Fibroblast of skin of right biceps (primary cell): ENCODE measurements at places on chromosomes 1 and 21.
A peak's percentile ranks its signal among the peaks of the same experiment; 100 is the strongest.

DNA sequence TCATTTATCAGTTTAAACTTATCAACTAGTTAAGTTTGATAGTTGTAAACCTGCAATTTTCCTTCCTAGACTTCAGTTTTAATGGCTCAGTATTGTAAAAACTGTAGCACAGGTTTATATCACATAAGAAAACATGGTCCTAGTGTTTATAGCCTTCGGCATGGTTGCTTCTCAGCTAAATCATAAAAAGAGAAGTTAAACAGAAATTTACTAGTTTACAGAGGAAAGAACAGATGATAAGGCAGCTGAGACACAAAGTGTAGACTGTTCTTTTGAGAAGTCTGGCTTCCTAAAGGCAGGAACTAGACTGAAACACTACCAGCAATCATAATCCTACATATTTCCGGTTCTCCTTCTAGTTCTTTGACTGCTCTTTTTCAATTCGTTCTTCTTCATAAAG lies 39.8 kb downstream of the WNT2B start:
- no peak for DNase-seq

- no peak for DNase-seq
Observed at GRCh38 chr1:67941746-67942145, 108.5 kb upstream of the GNG12 start.

DNA sequence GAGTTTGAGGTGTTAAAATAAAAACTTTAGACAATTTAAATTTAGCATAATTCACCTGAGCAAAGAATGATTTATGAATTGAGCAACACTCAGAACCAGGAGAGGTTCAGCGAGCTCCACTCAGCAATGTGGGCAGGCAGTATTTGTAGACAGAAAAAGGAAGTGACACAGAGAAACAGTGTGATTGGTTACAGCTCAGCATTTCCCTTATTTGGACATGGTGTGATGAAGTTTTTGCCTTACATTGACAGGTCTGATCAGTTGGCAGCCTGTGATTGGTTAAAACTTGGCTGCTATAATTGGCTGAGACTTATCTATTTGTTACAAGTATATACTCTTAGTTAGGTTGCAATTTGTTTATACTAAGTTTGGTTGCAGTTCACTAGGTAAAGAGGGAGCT lies 621.2 kb upstream of the PRMT6 start:
- no peak for DNase-seq

GRCh38 chr1:21782349-21782867 lies 541 bp downstream of the USP48 start:
- DNase-seq = peak; percentile 60

GRCh38 chr1:41823471-41823870 lies 95.3 kb downstream of the HIVEP3 start:
- DNase-seq = peak; percentile 62

GRCh38 chr21:44875316-44875700 lies 1.8 kb upstream of the PTTG1IP start:
- DNase-seq = no peak

DNA sequence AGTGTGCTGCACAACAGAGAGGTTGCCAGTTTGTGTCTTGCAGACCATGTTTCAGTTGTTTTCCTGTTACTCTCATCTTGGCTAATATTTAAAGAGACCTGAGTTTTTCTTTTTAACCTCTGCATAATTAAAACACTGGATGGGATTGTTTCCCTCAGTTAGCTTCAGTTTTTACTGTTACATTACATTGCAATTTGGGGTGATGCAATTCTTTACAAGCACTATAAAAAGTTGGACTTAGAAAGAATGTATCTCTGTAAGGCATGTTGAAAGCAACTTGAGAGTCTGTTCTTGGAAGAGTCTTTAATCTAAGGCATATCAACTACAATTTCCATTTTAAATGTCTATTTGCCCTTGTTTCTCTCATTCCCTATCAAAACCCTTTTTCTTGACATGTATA lies 99.1 kb downstream of the DNM3 start:
- DNase-seq = peak; percentile 10

DNA sequence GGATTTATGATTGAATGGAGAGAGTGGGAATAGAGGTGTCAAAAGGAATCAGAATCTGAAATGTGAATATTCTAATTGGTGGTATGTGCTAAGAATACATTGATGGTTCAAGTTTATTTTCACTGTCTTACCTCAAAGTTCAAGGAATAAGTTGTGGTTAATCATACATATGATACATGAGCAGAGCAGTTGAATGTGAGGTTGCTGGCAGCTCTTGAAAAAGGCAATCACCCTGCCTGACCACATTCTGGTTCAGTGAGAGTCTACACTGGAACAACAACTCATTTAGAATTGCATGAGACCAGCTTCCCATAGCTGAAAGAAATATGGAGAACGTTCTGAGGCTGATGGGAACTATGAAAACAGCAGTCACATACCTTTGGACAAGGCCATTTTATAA lies 68.3 kb upstream of the ARHGAP29 start:
- DNase-seq = peak; percentile 80

DNA sequence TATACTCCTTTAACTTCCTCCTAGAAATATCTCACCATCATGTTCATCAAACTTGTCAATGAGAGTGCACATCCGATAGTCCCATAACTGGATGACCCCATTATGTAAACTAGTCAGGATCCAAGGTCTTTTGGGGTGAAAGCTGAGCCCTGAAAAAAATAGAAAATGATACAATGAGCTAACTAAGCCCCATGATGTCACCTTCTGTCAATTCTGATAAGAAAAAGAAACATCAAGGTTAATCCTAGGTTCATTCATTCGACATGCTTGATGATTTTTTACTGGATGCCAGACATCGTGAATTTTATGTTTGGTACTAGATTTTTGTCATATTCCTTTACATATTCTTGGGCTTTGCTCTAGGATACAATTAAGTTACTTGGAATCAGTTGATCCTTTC lies 2.9 kb downstream of the COPA start:
- no peak for DNase-seq

- DNase-seq = no peak
Observed at GRCh38 chr1:191752342-191752741, 405.9 kb upstream of the RGS18 start.

GRCh38 chr1:37666241-37666867 lies 26.0 kb upstream of the CDCA8 start:
- DNase-seq = no peak

- peak; percentile 87 for DNase-seq
Observed at GRCh38 chr1:56065729-56066128, 513.6 kb downstream of the PLPP3 start.

- DNase-seq = no peak
Observed at GRCh38 chr1:160243767-160244166, 18.6 kb downstream of the DCAF8 start.

GRCh38 chr1:100539836-100540536 lies 2.0 kb downstream of the GPR88 start:
- peak; percentile 24 for DNase-seq

DNA sequence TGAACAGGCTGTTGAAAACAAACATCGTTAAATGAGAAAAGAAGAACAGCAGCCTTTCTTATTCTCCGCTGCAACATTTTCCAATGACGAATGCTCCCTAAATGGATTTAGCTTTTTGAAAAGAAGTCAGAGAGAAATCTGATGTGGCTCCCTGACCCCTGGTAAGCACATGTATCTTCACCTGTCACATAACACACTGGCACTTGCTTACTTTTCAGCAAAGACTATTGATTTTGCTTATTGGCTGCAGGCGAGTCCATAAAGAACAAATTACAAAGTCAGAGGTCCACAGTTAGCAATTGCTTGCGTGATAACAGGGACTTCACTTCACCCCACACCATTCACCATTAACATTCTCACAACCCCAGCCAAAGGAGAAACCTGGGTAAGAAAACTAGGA lies 362.8 kb downstream of the GPATCH2 start:
- no peak for DNase-seq

DNA sequence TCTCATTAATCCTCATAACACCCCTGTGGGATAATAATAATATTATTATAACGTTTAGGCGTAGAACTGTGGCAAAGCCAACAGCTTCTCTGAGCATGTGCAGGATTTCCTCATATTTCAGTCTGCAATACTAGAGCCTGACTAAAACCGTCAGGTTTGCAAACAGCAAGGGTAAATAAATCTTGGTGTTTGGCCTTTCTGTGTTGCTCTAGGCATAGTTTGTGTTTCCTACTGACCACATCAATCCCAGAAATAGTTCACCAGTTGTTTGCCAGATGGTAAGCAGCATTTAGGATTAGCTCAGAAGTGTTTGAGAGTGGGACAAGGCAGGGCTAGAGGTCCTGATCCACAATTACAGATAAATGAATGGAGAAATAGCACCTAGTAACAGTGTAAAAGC lies 2.8 kb upstream of the KCNA3 start:
- DNase-seq = no peak

DNA sequence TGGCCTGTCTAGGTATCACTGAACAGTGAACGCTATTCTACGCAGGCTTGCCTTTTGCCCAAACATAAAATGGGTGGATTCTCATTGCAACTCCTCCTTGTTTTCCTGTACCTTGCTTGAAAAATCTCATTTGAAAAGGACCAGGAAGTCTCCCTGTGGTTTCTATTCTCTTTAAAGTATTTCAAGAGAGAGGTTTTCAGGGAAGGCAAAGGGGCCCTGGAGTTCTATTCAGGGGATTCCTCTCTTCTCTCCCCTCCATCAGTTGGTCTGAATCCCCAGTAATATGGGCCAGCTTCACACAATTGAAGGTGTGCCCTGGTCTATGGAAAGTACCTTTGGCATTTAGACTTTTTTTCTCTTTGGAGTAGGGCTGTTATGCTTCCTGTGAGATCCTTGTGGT lies 311.3 kb downstream of the RGS7 start:
- DNase-seq = no peak

DNA sequence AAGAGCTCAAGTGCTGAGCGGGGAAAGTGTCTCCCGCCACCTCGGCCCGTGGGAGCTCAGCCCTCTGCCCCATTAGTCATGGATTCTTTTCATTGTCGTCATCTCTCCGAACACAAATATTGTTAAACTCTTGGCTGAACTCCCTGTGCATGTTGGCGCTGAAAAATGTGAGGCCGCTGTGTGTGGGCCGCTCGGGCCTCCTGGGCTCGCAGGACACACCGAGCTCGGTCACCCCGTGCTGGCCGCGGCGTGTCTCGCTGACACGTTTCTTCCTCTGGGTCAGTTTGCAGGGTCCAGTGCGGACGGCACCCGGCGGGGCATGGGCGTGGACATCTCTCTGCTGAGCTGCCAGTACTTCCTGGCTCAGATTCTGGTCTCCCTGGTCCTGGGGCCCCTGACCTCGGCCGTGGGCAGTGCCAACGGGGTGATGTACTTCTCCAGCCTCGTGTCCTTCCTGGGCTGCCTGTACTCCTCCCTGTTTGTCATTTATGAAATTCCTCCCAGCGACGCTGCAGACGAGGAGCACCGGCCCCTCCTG lies 25.6 kb downstream of the SLC45A1 start:
- peak; percentile 96 for DNase-seq

- DNase-seq = peak; percentile 57
Observed at GRCh38 chr1:9542430-9542829, 3.2 kb downstream of the SLC25A33 start.

- peak; percentile 77 for DNase-seq
Observed at GRCh38 chr1:145985502-145986439, 10.6 kb downstream of the TXNIP start.

DNA sequence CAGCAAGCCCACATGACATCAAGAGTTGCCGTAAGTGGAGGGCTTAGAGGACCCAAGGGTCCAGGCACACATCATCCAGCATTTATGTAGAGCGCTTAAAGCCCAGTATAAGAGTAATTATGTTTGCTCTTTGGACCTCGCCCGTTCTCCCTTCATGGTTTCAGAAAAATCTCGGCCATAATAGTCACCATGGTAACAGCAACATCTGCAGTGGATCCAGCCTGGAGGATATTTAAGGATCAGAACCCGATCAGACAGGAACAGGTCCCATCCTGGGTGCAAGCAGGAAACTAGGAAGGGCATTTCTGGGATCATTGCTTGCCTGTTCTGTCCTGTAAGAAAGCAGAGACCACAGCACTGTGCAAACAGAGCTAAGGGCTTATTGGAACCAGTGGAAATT lies 89.9 kb upstream of the KAZN start:
- no peak for DNase-seq

GRCh38 chr1:3868464-3869006 lies 11.3 kb downstream of the DFFB start:
- DNase-seq = no peak

GRCh38 chr1:179547021-179547535 lies 28.7 kb downstream of the NPHS2 start:
- no peak for DNase-seq

DNA sequence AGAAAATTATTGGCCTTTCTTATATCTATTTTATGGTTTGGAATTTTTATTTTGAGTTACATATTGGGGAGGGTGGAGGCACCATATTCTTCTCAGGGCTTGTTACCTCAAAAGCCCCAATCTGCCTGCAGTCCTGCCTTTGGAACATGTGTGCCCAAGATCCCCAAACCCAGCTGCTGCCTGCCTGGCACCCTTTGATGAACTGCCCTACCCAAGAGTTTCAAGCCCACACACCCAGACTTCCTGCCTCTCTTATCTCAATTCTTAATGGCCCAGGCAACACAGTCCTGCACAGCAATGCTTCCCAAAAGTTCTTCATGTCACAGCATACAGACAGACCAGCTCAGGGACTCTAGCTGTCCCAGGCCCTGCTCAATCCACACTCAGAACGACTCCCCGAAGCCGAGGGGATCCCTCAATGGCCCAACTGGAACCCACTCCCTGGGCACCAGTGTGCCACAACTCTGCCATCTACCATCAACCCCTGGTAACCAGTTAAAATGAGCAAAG lies 19.2 kb downstream of the OLFML2B start:
- no peak for DNase-seq

GRCh38 chr1:106962591-106962990 lies 93.9 kb upstream of the PRMT6 start:
- DNase-seq = peak; percentile 12

DNA sequence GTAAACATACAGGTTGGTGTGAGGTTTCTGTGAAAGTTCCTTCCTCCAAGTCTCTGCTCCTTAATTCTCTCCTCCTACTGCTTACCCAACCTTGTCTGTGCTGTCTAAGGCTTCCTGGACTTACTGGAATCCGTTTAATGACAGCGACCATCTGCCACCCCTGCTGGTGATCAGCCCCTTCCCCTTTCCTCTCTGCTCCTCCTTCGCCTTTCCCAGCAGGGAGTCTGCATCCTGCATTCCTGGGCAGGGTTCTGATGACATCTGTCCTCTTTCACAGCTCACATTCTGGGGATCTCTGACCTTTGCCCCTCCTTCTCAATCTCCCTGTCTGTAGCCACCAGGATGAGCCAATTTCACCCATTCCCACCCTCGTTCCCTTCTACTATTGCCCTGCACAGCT lies 66.5 kb downstream of the KIRREL1 start:
- DNase-seq = no peak

DNA sequence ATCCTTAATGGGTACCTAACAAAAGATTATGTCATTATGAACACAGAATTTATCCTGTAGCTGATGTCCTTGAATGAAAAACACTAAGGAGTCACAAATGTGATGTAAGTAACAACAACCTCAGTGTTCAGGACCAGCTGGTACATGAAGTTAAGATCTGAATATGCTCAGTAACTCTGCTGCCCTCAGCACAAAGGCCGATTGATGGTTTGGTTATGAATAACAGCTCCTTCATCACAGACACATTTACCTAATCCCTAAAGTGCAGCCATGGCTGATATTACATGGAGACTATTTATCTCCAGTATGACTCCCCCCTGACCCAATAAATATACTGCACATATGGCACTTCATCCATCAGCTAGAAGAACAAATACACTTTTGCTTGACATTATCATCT lies 75.2 kb downstream of the PLPPR5 start:
- no peak for DNase-seq

- no peak for DNase-seq
Observed at GRCh38 chr1:52636721-52637695, 4.0 kb downstream of the SHISAL2A start.

- DNase-seq = no peak
Observed at GRCh38 chr1:43930949-43931275, 2.7 kb upstream of the ARTN start.

- no peak for DNase-seq
Observed at GRCh38 chr1:77905603-77906002, 17.2 kb downstream of the NEXN start.
